ENCODE measurements at places on chromosomes 11 and 22.

GRCh38 chr11:119880143-119880542 lies 151.1 kb upstream of the NECTIN1 start:
- no peak for DNase-seq

- DNase-seq: no peak
Measured at GRCh38 chr22:37225481-37225880, 13.2 kb upstream of the SSTR3 start.

GRCh38 chr11:120722524-120722923 lies 211.0 kb downstream of the GRIK4 start:
- DNase-seq: no peak

GRCh38 chr22:37095113-37095512 lies 14.4 kb downstream of the TMPRSS6 start:
- DNase-seq: no peak

DNA sequence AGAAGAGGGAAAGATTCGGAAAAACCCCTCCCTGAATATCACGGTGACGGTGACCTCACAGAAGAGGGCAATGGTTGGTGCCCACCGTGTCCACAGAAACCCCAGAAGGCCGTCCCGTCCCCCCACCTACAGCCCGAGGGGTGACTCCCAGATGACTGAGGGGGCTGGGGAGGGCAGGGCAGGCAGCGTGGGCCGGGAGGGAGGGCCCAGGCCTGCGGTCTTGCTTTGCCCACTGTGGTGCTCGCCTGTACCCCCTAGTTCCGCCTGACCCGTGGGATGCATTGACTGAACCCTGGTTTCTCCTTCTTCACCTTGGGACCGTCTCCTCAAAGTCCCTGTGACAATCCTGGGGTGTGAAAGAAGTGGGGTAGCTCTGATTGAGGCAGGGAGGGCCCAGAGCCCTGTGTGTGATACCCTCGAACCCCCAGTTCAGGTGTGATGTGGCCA lies 526.7 kb downstream of the BRD1 start:
- DNase-seq: no peak

DNA sequence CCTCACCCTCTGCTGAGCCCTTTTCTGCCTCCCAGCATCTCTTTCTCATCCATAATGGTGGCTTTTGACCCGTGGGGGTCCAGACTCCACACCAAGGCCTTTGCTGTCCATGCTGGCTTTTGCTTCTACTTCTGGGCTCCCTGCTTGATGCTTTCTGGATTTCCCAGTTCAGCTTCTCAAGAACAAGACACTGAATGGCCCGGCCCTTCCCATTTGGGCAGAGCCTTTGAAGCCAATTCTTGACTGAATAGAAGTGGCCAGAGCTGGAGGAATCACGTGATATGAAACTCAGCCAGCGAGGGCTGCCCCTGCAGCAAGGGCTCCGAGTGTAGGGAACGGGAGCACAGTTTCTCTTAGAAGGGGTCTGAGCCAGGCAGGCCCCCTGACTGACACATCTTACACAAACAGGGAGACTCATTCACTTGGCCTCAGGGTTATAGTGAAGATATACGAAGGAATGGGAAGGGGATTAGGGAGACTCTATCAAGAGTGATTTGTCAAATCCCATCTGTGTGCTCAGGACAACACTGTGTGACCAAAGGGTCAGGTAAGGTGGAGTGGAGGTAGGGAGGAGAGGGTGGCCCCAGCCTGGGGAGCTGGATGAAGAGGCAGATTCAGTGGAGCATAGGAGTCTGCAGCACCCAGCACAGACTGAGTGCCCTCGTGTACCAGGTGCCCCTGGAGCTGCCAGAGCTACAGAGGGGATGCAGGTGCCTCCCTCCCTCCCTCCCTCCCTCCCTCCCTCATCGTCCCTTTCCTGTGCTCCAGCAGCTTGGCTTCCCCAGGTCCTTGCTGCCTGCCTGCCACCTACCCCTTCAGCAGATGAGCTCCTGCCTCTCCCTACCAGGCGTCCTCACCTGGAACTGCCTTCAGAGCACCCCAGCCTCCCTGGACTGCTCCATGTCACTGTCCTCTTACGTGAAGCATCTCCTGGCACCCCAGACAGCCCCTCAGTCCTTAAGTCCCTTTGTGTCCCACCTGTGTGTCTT lies 106.0 kb downstream of the TRIM29 start:
- no peak for DNase-seq

- no peak for DNase-seq
Measured at GRCh38 chr22:46678785-46679700, 58.9 kb downstream of the GRAMD4 start.

- DNase-seq: peak; percentile 93
Measured at GRCh38 chr22:31345331-31346254, 553 bp downstream of the PATZ1 start.

GRCh38 chr11:115168229-115168671 lies 336.0 kb downstream of the CADM1 start:
- DNase-seq: no peak

DNA sequence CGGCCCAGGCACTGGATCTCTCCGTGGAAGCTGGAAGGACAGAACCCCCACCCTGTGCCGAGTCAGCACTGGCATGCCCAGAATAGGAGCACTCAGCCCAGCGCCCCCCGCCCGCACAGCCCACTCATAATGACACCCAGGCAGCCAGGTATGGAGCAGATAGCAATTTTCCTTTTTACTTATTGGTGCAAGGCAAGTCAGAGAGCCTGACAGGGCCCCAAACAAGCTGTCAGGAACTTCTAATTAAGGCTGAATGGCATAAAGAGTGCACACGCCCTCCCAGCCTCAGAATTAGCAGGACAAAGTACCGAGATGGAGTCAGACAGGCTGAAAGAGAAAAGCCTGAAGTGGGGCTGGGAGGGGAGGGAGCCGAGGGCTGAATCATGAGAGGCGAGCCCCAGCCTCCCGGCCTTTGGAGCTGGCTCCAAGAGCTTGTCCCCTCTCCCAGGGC lies 76.9 kb downstream of the DSCAML1 start:
- DNase-seq: no peak

DNA sequence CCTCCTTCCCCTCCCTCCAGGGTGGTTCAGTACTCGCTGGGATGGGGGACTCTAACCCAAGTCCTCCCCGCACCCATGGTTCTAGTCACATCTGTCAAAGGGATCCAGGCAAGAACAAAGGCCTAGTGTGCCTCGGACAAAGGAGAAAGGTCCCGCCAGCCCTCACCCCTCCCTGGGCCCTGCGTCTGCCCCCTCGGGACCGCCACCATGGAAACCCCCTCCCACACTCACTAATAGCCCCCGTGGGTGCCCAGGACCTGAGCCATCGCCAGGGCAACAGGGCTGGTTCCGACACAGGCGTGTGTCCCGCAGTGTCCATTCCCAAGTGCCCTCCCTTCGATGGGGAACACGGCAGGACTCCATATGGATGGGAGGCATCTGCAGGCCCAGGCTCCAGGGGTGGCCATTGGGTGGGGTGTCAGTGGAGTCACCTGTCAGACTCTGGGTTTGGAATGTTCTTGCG lies 5.1 kb upstream of the CARNS1 start:
- no peak for DNase-seq

DNA sequence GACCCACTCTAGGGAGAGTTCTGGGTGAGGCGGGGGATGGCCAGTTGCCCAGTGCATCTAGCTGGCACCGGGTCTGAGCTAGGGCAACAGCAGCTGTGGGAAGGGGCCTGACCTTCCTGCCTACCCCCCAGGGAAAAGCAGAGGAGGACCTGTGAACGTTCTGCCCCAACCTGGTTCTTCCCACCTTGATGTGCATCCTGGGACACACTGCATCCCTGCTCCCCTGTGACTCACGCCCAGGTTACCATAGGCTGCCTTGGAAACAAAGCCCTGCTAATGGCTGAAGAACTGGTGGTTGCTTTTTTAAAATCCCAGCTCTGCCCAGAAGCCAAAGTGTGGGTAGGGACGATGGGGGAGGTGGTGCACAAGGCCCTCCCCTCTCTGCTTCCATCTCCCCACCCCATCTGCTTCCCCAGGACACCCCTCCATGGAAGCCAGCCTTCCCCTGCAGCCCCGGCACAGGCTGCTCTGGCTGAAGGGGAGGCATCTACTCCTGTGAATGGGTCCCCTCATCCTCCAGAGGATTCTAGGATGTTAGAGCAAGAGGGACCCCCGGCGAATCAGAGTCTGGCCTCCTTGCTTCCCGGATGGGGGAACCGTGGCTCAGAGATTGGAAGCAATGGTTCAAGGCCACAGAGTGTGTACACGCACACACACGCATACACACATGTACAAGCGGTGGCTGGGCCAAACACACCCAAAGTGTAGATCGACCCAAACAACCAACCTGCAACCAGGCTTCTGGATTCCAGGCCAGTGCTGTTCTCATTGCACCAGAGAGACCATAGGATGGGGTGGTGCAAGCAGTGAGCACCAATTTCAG lies 7.6 kb upstream of the C11orf96 start:
- DNase-seq: no peak

- no peak for DNase-seq
Measured at GRCh38 chr22:43969989-43970755, 14.9 kb downstream of the SAMM50 start.

DNA sequence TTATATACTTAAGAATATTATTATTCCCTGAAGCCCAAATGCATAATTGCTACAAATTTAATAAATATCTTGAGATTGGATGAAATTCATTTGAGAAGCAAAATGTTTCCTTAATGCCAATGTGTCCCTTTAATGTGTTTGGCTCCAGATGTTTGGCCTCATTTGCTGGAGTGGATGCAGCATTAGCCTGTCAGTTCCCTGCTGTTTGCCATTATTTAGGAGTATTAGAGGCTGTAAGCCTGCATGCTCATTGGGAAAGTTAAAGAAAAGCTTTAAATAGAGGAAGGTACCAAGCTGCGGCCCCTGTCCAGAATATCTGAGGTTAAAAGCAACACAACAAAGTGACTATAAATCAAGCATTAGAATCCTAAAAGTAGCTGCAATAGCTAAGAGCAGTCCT lies 54.8 kb upstream of the PITPNB start:
- DNase-seq: no peak

GRCh38 chr11:105862736-105863367 lies 159.2 kb downstream of the MSANTD4 start:
- DNase-seq: no peak

DNA sequence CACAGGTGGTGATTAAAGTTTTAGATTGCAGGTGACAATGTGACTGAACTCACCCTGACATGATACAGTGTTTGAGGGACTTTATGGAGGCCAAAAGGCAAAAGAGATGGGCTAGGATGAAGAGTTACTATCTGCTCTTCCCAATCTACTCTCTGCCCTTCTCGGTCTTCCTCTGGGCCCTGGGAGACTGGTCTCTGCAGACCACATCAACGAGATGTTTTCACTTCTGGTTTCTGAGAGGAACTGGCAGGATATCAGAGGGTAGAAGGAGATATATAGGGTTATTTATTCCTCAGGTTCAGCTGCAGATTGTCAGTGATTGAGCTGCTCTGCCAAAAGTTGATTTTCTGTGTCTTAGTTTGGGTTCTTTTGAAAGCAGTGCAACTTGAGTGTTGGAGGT lies 32.4 kb upstream of the CD44 start:
- no peak for DNase-seq

GRCh38 chr11:36460220-36460619 lies 49.9 kb downstream of the TRAF6 start:
- DNase-seq: no peak

DNA sequence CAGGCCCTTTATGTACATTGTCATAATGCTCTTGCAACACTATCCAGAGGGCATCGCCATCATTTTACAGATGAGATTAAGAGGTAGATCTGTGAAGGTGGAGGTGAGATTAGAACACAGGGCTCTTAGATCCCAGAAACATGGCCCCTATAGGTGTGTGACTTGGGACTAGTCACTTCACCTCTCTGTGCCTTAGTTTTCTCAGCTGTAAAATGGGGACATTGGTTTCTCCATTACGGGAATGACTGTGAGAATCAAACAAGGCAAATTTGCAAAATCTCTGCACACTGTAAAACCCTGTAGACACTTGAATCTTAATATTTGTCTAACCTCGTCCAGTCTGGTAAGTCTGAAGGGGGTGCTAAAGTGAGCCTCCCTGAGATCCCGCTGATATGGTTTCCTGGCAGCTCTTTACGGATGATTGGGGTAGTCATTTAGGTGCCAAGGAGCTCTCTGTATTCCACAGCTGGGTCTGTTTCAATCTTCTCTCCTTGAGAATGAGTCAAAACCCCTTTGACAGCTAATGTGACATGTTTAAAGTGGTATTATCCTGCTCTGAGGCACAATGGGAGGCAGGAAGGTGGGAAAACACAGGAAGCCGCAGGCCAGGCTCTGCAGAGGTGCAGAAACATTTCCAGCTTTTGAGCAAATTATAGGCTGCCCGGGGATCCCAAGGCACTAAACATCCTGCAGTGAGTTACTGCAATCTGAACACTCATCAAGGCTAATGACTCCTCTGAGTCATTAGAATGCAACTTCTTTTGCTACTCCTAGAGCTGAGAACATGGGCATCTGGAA lies 140.8 kb downstream of the CCDC81 start:
- no peak for DNase-seq
